H7 (cell line): ENCODE measurements at places on chromosomes 1 and 21. TPM values are rescaled to one million over a fixed set of nuclear protein-coding genes. Genes with fewer than 3 reads are reported as not detected.

AMY1A gene
- not detected in 2 replicates for total RNA-seq

KIF17 gene
- total RNA-seq = 3.5 and 10.1 TPM in 2 replicates

BARHL2 gene
- not detected in 2 replicates for total RNA-seq

TENT5C gene
- 0.26 and 0.48 TPM in 2 replicates for total RNA-seq

UBXN10 gene
- 0.73 and 1.4 TPM in 2 replicates for total RNA-seq

TNFRSF1B gene
- 1.3 and 2.4 TPM in 2 replicates for total RNA-seq

ITLN2 gene
- total RNA-seq = 2.7 and 5.2 TPM in 2 replicates

DYRK3 gene
- total RNA-seq = 28.3 and 28.4 TPM in 2 replicates

GRCh38 chr1:24786191-24786590, 40.9 kb downstream of the CLIC4 start:
- no peak for DNase-seq

GRCh38 chr1:80918380-80918779, 882.4 kb upstream of the ADGRL2 start:
- no peak for DNase-seq

DNA sequence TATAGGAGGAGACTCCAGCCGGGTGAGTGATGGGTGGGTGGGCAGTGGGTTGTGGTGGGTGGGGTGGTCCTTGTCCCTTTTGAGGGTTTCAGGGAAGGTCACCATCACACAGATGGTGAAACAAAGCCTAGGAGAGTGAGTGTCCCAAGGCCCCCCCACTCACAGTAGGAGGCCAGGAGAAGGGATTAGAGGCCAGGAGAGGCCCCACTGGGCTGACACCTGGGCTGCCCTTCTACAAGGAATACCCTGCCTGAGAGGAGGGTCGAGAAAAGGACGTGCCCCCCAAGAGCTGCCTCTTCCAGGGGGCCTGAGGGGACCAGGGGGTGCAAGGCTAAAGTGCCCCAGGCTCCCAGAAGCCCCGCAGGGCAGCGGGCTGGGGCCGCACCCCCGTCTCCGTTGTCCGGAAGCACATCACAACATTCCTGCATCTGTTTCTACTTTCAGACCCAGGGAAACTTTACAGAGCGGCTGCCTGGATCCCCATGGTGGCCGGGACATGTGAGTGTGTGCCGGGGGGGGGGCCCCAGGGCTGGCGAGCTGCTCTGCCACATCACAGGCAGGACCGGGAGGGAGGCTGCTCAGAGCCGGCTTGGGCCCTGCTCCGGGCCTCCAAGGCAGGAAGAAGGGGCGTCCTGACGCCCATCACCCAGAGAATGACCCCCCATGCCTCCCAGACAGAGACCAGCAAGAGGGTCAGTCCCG, 68.2 kb downstream of the ARHGEF16 start:
- DNase-seq = peak; percentile 69

GRCh38 chr1:204409123-204409522, 2.5 kb downstream of the PPP1R15B start:
- DNase-seq = no peak

DNA sequence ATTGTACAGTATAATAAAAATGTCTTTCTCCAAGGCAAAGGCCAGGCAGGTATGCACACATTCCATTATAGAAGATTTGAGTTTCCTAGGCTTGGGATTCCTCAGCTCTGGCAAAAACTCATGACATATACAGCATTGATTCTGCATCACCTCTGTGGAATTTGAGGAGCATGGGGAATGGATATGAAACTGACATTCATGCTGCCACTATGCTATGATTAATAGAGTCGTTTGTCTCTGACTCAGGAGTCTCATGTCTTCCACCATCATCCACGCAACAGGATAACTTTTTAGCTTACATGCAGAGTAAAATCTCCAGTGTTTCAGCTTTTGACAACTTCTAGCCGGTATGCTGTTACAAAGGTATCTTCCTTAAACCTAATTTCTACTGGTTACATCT, 49.8 kb upstream of the ADORA3 start:
- no peak for DNase-seq
